ENCODE measurements at places on chromosomes 16 and 17.

DNA sequence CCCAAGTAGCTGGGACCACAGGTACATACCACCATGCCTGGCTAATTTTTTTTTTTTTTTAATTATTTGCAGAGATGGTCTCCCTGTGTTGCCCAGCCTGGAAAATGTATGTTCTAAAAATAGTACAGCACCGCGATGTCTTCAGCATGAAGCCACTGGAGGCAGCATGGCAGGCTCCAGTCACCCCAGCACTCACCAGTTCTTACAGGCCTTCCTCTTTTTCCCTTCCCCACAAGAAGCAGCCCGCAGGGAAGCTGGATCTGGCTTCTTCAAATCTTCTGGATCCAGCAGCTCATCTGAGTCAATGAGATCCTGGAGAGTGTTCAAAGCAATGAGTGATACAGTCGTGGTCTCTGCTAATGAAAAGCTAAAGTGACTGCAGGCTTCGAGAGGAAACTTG lies 16.2 kb downstream of the CIAPIN1 start:
- no peak for DNase-seq

GRCh38 chr16:29720703-29721102 lies 25.1 kb downstream of the C16orf54 start:
- no peak for DNase-seq

DNA sequence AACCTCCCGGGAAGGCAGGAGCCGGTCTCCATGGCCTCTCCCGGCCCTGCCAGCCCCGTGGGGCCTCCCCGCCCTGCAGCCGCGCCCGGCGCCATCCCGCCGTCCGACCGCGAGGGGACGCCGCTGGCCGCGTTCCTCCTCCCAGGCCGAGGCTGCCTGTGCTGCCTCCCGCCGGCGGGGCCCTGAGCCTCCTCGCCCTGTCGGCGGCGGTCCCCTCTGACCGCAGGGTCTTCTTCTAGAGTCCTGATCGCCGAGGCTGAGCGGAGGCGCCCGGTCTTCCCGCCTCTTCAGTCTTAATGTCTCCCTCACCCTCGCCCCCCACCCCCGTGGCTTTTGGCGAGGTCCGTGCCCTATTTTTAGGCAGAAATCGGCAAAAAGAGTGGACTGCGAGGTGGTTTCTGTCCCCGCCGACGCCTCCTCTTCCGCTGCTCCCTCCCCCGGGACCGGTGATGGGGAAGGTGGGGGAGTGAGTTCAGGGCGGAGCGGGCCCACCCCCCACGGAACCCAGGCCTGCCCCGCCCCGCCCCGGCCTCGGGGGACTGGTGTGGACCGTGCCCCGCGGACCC lies 794 bp upstream of the CPNE7 start:
- no peak for DNase-seq

DNA sequence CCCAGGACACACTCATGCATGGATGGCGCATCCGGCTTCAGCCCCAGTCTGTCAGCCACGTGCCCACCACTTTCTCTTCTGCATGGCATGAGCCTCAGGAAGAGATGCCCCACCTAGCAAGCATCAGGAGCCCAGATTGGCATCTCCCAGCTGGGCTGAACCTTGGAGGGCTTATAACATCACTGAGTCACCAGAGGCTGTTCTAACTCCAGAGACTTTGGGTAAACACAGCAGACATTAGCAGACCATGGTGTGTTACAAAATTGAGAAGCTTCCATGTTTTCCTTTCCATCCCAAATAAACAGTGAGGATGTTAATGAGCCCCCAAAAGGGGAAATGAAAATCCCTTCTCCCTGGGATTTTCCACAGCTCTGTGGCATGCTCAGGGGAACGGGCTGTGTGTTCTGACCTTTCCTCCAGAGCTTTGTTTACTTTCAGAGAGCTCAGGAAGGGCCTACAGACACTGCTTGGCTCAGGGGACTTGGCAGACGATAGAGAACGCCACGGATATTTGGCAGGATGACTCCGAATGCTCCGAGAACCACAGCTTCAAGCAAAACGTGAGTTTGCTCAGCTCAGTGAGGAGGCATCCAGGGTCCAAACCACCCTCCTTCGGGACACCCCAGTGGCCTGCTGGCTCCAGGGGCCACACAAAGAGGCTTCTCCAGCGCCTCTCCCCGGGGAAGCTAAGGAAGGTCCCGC lies 16.5 kb downstream of the GLP2R start:
- DNase-seq: no peak

GRCh38 chr16:62149631-62150030 lies 113.4 kb upstream of the CDH8 start:
- DNase-seq: no peak

DNA sequence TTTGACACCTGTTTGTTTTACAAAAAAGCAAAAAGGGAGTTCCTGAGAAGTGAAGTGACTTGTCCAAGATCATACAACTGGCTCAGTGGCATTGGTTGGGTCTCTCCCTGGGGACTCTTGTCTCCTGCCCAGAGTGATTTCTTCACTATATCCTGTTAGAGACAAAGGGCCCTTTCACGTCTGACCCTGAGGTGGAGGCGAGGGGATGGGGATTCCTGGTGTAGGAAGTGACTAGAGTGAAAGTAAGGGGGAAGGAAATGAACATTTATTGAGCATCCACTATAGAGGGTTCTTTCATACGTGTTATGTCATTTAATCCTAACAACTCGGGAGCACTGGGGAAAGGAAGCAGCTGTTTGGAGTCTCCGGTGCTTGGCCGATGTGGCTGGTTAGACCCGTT lies 9.0 kb downstream of the ITGB3 start:
- no peak for DNase-seq

DNA sequence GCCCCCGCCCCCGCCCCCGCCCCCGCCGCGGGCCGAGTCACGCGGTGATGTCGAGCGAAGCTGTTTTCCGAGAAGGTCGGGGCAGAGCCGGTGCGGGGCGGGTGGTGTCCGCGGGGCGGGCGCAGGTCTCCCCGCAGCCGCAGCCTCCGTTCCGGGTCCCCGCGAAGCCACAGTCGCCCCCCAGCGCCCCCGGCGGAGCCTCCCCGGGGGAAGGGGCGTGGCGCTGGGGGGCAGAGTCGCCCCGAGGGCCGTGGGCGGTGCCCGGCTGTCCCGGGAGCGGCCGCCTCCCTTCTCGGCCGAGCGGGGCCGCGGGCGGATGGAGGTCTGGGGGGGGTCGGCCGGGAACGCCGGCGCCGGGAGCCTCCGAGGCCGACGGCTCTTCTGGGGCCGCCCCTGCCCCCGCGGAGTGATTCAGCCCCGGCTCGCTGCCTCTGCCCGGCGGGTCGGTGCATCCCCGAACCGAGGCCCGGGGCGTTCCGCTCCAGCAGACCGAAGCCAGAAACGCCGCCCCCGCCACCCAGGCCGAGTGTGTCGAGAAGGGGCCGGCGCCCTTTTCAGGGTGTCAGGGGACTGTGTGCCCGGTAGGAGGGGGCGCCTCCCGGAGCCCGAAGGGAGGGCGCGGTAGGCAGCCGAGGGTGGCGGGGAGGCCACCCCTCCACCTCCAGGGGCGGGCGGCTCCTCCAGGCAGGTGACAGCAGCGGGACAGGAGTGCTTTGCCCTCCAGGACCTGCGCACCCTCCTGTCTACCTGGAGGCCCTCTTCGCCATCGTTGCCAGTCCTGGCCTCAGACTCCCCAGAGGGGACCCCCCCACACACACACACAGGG lies 1.7 kb downstream of the METRNL start:
- DNase-seq: no peak

GRCh38 chr17:11991461-11991860 lies 5.8 kb downstream of the ZNF18 start:
- DNase-seq: no peak

- DNase-seq: no peak
Observed at GRCh38 chr17:75827308-75828075, 16.7 kb downstream of the UNC13D start.

- no peak for DNase-seq
Observed at GRCh38 chr17:81126281-81127132, 38.8 kb upstream of the PVALEF start.

DNA sequence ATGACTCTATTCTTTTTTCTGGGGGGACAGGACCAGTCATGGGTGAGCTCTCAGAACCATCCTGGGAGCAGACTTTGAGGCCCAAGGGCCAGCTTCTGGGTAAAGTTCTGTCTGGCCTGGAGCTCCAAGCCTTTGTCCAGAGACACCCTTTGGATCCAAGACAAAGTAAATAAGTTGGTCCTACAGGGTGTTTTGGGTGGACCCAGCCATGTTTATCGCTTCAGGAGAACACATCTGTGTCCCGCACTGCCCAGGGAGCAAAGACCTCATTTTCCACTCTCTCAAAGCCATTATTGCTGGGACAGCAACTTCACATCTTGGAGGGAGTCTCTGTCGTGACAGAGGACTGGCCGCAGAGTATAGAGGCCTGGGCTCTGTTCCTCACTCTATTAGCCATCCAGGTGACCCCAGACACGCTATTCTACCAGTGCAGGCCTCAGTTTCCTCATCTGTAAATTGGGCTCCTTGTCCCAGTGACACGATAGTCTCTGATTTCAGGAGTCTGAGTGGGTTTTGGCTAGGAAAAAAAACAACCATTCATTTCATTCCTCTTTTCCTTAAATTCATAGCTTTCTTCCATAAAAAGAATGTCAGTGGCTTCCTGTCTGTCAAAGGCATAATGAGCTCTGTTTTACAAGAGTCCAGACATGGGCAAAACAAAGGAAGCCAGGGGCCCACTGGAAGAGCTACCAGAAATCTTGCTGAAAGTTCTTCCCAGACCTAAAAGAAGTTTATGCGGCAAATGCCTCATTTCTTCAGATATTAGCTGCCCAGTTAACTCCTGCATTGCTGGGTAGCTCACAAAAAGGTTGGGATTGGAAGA lies 62.4 kb downstream of the PECAM1 start:
- no peak for DNase-seq

GRCh38 chr16:2250652-2251295 lies 613 bp downstream of the ECI1 start:
- DNase-seq: no peak

- no peak for DNase-seq
Observed at GRCh38 chr17:78361225-78361701, 1.4 kb upstream of the SOCS3 start.

Measured in SK-N-MC (cell line).